Stimulated activated CD4-positive, alpha-beta T cell treated with anti-CD3 and anti-CD28 coated beads, Interleukin-12 subunit alpha, Interleukin-12 subunit beta, amount 100 ng/mL, for 4 hours (primary cell): ENCODE measurements at places on chromosomes 12 and 14.

- no peak for DNase-seq
Observed at GRCh38 chr14:99138999-99139865, 132.8 kb downstream of the BCL11B start.

DNA sequence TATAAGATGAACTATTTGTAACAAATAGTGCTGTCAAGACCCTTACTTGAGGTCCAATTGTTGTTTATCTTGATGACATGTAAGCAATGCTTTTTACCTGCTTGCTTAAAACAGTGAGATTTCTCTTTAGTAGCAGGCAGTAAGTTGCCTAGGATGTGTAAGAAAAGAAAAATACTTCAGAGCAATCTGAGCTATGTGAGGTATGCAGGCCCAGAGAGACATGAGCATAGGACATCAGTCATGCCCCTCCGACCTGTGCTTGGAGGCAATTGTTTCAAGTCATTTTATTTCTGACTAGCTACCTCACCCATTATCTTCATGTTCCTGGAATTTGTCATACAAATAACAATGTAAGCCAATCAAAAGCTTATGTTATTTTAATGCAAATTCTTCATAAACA, 930.6 kb upstream of the FBXO33 start:
- no peak for DNase-seq

- no peak for DNase-seq
Observed at GRCh38 chr12:13223179-13223804, 26.8 kb downstream of the EMP1 start.

- no peak for DNase-seq
Observed at GRCh38 chr12:42511656-42512055, 77.9 kb downstream of the PRICKLE1 start.

DNA sequence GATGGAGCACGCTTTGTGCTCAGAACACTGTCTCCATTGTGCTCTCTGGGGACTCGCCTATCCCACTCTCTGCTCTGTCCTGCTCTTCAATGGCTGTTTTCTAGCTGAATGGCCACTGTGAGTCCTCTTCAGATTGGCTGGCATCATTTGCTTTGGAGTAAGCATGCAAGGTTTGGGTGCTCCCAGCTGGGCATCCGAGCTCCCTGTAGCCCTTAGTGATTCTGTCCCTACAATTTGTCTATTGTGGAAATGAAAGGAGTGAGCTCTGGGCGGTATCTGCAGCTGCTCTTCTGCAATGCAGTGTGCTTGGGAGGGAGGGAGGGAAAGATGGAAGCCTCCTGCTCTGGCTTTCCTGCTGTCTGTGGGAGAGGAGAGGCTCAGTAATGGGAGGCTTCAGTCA, 84.8 kb downstream of the SMOC1 start:
- no peak for DNase-seq

DNA sequence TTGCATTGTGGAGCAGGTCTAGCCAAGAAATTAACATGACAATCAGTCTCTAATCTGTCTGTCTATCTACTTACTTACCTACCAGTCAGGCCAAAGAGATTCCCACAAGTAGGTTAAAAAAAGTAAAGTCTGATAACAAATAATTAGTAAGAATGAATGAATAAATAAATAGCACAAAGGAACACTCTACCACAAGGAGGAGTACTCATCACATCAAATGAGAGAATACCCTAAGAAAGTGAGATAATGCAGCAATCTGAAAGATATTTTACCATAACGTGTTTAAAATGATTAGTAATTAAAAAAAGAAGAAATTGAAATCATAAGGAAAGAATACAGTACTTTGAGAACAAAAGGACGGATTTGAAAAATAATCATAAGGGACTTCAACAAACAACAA, 187.2 kb downstream of the SYNE2 start:
- no peak for DNase-seq

DNA sequence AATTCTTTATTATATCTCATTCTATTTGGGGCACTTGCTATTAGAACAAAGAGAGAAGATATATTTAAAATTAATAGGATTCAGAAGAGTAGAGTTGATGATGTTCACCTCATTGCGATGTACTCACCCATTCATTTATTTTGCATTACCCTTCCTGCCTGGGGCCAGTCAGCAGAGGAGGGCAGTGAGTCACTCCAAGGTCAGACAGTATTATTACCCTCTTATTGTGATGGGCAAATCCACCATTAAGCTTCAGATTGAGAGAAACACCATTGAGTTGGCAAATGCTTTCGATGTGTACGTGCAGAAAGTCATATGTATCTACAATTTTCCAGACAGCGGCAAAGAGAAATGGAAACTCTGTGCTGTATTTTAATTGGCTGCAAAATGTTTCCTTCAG, 134.2 kb downstream of the BICD1 start:
- DNase-seq: no peak

GRCh38 chr14:39279515-39279914, 45.8 kb downstream of the MIA2 start:
- DNase-seq: no peak

DNA sequence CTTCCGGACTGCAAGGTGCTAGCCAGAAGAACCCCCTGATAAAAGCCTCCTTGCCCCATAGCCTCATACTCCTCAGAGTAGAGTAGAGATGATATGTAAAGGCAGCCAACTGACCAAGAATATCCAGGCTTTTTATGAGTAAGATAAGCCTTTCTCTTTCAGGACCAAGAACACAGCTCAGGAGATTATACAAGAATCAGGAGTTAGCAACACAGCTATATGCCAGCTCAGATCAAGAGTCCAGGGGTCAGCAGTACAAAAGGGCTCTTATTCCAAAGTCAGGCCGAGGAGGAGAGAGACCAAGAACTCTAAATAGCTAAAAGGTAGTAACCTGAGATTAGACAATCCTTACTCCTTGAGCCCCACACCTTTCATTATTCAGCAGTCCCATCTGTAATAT, 135.3 kb downstream of the BTG1 start:
- no peak for DNase-seq

DNA sequence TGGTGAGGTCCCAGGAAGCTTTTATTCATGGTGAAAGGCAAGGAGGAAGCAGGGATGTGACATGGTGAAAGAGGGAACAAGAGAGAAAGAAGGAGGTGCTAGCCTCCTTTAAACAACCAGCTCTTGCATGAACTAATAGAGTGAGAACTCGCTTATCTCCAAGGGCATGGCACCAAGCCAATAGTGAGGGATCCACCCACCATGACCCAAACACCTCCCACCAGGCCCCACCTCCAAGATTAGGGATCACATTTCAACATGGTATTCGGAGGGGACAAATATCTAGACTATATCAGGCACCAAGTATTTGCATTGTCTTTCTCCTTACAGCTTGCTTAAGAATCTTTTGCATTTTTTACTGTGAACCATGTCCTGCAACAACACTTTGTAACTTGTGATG, 91.9 kb upstream of the DHRS4 start:
- DNase-seq: no peak

DNA sequence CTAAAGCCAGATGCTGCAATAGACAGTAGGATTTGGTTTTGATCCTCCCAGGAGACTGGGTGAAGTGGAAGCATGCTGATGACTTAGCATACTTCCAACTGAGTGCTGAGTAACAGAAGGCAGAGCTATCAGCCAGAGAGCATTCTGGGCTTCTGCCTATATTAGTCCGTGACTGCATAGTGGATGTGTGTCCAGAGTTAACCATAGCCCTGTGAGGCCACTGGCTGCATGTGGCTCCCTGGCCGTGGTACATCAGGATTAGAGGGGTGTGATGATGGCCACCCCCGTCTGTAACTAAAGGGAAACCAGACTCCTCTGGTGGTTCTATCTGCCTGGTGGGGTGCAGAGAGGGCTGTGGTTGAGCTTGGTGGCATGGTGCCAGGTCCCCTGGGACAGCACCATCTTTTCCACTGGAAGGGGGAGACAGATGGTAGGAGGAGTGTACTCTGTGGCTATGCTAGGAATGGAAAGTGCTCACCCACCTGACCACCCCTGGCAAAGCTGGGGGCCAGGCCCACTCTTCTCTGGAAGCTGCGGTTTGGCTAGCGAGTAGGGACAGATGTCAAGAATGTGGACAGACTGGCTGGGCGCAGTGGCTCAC, 27.4 kb downstream of the ABCD4 start:
- DNase-seq: no peak

- no peak for DNase-seq
Observed at GRCh38 chr12:117121441-117121840, 22.2 kb upstream of the TESC start.

DNA sequence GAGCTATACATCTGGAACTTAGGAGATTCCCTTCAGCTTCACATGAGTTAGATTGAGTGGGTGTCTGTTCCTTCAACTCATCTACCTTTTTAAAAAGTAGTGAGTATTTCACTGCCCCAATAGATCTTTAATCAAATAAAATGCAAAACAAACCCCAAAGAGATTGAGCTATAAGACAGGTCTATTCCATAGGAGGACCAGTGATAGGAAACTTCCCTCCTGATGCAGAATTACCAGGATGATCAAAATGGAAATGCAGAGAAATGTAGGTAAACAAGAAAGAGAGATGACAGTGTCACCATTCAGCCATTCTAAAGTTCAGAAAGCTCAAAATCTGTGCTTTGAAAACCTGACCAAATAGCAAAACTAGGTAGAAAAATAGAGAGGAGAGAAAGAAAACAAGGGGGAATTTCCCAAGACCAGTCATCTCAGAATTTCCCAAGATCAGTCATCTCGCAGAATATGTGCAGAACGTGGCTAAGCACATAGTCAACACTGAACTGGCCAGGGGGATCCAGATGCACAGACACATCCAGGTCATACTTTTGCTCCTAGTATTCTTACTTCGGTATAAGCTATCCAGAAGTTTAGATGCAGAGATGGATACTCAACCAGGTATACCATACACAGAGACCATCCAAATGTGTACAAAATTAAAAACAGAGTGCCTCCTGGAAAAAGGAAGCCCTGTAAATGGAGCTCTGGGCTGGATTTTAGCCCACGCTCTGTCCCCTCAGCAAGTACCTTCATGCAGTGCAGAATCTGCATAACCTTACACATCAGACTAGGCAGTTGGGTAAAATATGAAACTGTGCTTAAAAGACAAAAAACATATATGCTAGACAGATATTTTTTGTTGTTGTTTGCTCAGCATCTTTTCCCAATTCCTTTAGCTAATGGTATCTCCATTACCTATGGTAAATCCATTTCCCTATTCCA, 27.4 kb downstream of the SLC41A2 start:
- DNase-seq: peak; percentile 7

DNA sequence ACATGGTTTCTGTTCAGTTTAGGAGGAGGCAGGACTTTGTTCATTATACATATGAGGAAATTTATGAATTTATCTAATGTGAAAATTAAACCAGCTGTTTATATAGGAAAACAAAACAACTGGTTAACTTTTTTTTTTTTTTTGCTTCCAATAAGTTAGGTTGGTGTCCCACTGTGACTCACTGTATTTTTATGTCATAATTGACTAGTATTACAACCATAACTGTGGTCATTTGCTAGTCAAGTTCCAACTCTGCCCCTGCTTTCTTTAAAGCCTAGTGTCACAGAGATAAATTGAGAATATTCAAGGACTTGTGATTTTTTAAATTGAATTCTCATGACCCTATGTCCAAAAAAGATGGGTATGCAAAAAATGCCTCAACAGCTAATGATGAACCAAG, 227.7 kb downstream of the BCAT1 start:
- DNase-seq: no peak

DNA sequence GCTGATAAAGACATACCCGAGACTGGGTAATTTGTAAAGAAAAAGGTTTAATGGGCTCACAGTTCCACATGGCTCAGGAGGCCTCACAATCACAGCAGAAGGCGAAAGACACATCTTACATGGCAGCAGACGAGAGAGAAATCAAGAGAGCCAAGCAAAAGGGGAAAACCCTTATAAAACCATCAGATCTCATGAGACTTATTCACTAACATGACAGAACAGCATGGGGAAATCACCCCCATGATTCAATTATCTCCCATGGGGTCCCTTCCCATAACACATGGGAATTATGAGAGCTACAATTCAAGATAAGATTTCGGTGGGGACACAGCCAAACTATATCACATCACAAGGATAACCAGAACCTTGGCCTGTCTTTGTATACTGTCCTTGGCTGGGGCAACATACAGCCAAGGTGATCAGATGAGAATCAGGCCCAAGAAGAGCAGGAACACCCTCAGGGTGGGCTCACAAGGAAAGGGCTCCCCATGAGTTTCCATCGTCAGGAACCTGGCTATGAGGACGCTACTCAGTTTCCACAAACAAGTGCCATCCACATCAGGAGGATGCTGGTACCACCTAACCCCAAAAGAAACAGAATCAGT, 152.7 kb downstream of the FOXN3 start:
- DNase-seq: no peak

- DNase-seq: no peak
Observed at GRCh38 chr12:3223601-3224529, 146.7 kb downstream of the TSPAN9 start.

DNA sequence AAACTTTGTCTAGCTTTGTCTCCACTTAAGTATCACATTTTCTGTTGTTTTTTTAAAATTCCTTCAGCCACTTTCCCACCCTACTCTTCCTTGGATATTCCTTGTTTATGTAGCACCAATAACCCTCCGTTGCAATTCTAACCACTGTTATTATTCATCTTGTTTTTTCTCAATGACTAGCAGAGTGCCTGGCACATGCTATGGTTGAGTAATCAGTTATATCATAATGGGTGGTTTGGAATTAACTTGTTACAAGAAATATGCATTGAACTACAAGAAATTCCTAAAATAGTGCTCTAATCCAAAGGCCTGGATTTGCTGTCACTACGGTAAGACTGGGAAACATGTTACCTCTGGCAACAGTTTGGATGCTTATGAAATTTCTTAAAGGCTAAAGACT, 756.6 kb downstream of the NOVA1 start:
- no peak for DNase-seq
